ENCODE measurements at places on chromosomes 11 and 22. TPM values are rescaled to one million over a fixed set of nuclear protein-coding genes. Genes with fewer than 3 reads are reported as not detected.

The RFPL2 gene
- total RNA-seq, result not detected

DNA sequence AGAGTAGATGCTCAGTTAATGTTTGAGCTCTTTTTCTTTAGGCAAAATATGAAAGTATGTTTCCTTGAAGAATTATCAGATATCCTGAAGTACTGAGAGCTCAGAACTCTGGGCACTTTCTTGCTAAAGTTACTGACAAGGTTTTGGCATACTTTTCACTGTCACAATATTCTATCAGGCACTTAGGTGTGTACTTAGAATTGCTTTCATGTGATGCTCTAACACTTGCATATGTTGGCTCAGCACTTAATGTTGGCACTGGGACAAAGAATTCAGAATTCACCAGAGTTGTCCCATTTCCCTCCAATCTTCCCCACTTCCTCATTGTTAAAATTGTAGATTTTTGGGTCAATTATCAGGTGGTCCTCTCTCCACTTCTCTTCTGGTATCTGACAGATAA is 5.0 kb downstream of the MMP20 start:
- no peak for DNase-seq

- DNase-seq, result peak; percentile 88
Observed at GRCh38 chr11:95068549-95068948, 1.8 kb downstream of the SRSF8 start.

DNA sequence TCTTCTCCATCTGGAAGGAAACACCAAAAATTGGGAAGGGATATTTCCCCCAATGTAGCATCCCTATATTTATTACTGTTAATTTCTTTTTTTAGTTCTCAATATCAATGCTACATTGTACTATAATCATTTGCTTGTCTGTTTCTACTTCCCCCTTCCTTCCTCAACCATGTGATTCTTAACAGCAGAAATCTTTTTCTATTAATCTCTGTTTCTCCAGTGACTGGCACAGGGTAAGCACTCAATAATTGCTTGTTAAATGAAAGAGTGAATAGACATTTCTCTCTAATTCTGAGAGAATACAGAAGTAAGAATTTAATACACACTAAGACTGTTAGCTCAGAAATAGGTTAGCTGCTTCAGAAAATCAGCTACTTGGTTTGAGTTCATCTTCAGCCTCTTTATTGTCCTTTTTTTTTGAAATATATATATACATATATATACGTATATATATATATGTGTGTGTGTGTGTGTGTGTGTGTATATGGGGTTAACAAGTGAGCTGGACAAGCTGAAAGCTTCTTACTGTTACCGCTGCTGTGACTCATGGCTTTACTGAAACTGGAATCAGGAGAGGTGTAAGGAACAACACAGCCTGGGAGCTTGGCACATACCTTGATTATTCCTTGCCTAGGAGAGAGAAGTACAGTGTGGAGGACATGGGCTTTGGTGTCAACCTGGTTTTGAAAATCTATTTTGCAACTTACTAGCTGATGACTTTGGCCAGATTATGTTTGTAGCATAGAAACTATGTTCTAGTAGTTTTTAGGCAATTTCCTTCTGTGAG is 26.2 kb upstream of the PDE3B start:
- DNase-seq, result no peak

- DNase-seq, result no peak
Observed at GRCh38 chr11:45968901-45969300, 46.4 kb downstream of the LARGE2 start.

GRCh38 chr11:34124885-34125668 is 19.6 kb downstream of the NAT10 start:
- no peak for DNase-seq

GRCh38 chr22:38755155-38755910 is 465 bp downstream of the SUN2 start:
- DNase-seq, result peak; percentile 95

GRCh38 chr11:115610908-115611307 is 106.7 kb upstream of the CADM1 start:
- DNase-seq, result no peak
